ENCODE measurements at places on chromosomes 1 and 21.

GRCh38 chr1:210582205-210582970 lies 253.7 kb downstream of the HHAT start:
- no peak for DNase-seq

DNA sequence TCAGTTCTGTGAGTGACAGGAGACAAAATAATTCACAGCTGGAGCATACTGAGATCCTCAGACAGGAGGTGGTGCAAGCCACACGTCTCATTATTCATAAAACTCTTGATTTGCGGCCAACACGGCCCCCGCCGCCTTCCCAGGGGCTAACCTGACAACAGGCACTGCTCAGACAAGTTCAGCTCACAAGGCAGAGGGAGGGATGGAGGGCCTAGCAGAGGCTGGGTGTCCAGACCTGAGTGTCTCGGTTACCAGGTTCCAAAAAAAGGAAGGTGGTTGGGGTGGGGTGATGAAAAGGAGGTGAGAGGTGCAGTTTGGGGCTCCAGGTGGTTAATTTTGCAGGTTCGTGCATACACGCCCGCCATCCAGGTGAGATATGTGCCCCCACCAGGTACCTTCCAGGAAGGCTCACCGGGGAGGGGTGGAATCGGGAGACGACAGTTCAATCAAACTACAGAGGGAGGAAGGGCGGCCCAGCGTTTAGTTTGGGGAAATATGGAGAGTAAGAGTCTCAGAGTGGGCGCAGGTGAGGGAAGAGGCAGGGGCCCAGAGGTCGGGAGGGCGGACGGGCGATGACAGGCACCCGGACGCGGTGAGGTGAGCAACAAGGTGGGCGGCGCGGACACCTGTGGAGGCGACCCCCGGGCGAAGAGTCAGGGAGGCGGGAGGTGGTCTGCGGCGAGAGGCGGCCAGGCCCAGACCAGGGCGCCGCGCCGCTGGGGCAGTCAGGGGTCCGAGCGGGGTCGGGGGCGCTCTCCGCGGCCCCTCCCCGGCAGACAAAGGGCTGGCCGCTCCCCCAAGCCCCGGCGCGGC lies 629 bp downstream of the CTNNBIP1 start:
- DNase-seq: peak; percentile 30

DNA sequence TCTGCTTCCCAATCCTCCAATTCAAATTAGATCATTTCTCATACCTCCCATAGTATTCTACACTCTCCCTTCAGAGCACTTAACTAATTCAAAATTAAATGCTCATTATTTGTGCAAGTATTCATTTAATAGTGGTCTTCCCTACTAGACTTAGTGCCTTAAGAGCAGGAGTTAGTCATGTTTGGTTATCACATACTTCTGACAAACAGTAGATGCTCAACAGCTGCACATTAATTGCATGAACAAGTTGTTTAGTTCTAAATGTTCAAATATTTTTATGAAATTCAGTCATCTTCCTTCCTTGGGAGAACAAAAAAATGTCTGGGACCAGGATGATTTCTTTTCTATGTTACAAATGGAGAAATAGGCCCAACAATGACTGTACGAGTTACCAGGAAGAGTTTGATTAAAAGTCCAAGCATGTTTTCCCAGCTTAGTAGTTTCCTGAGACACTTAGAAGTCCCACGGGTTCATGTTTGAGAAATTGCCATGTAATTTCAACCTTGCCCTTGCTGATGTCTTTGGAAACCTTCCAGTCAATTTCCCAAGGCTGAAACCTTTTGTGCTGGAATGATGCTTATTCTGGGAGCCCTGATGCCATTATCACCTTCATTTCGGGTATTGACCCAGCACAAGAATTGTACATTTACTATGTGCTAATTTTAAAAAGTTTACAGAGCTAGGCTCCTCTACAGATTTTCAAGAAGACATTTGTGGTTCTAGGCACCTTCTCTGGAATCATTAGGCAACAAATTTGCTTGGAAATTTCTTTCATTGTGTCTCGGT lies 437.9 kb upstream of the PLXNA2 start:
- DNase-seq: no peak

- no peak for DNase-seq
These were observed 13.0 kb upstream of the ST6GALNAC5 start for GRCh38 chr1:76854255-76854654.

- peak; percentile 63 for DNase-seq
These were observed 30.3 kb downstream of the PTPRC start for GRCh38 chr1:198669023-198669698.

- DNase-seq: no peak
These were observed 66.3 kb upstream of the LRRC8D start for GRCh38 chr1:89754518-89754917.

DNA sequence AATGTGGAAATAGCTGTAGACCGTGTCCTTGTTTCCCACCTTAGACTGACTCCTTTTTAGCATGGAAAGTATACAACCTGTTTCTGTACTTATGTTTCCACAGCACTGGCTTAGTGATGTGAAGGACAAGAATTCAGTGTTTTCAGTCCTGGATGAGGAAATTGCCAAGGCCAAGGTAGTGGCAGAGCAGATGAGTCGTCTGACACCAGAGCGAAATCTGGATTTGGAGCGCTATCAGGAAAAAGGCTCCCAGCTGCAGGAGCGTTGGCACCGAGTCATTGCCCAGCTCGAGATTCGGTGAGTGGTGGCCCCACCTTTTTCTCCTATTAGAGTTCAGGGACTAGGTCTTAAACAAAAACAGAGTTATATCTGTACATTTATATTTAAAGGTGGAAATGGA lies 112.6 kb downstream of the MACF1 start:
- no peak for DNase-seq

DNA sequence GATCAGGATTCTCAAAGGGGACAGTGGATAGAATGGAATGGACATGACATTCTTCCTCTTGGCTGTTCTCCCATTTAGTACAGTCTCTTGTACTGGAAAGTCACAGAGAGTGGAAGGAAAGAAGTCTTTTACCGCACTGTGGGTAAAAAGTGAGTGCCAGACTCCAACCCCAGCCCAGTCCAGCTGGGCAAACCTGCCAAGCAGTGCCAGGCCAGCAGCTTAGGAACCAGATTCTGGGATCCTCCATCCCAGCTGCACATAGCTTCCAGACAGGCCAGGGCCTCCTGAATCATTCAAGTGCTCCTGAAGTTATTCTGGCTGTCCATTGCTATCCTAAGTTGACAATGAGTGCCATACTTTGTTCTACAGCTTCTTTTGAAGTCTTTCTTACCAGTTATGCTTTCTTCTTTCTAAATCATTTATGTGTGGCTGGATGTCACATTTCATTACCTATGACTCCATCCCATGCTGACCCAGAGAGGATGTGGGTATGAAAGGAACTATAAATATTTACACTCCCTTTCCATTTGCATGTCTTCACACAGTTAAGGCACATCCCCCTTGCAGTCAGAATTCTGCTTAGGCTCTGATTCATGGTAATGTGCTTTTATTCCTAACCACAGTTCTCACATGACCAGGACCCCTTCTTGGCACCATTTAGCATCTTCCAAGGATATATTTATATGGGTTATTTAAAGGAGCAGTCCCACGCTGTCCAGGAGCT lies 88.9 kb downstream of the AK5 start:
- DNase-seq: no peak

- no peak for DNase-seq
These were observed 45.6 kb upstream of the FASLG start for GRCh38 chr1:172613294-172613693.

- peak; percentile 39 for DNase-seq
These were observed 54.9 kb downstream of the KLHDC7A start for GRCh38 chr1:18535391-18536210.

- DNase-seq: no peak
These were observed 9.4 kb downstream of the ST3GAL3 start for GRCh38 chr1:43716559-43717281.

GRCh38 chr1:32753532-32754316 lies 51.2 kb upstream of the SYNC start:
- DNase-seq: peak; percentile 89

DNA sequence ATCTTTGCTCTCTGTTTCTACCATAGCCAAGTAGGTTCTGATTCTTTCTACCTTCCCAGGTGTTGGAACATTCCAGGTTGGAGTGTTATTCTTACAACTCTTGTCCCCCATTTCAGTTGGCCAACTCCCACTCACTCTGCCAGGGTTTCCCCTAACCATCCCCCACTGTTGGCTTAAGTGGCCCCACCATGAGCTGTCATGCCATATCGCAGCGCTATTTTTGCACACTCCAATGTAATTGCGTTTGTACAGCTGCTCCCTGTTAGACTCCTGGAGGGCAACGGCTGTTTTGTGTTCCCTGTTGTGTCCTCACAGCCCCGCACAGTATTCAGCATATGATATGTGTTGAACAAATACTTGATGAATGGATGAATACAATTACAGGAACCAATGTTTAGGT lies 117.7 kb upstream of the ETS2 start:
- no peak for DNase-seq

DNA sequence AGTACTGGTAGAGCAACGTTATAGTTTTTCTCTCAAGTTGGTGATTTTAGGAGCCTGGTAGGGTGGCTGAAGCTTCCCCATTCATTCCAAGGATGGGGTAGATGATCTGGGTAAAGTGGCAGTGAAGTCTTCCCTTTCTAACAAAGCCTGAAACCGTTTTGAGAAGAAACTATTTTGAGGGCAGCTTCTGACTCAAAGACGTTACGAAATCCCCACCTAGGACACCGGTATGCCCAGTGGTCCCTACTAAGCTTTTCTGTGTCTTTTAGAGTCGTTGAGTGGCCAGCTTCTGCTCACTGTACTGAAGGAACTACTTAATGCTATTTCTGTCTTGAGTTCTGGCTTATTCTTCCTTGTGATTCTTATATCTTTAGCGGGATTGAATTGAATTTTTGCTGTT lies 1.4 kb downstream of the WDTC1 start:
- DNase-seq: no peak

GRCh38 chr1:161801955-161802354 lies 35.8 kb downstream of the ATF6 start:
- DNase-seq: no peak

DNA sequence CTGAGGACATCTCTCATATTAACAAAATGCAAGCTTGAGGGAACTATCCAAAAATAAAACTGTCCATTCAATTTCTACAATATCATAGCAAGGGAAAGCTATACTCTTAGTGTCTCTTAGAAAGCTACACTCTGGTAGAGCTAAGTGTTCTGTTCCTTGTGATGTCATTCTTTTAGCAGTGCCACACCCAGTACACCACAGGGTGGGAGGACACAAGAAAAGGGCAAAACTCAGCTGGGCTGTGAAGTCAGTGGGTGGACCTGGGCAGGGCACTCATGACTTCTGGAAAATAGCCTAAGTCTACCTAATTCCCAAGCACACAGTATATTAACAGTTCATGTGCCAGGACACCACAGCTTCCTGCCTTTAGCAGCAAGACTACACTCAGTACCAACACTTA lies 42.2 kb upstream of the TNFSF4 start:
- no peak for DNase-seq

GRCh38 chr21:34688145-34688544 lies 19.4 kb downstream of the CLIC6 start:
- DNase-seq: no peak

- no peak for DNase-seq
These were observed 208.1 kb downstream of the PRDM2 start for GRCh38 chr1:13908128-13908527.

DNA sequence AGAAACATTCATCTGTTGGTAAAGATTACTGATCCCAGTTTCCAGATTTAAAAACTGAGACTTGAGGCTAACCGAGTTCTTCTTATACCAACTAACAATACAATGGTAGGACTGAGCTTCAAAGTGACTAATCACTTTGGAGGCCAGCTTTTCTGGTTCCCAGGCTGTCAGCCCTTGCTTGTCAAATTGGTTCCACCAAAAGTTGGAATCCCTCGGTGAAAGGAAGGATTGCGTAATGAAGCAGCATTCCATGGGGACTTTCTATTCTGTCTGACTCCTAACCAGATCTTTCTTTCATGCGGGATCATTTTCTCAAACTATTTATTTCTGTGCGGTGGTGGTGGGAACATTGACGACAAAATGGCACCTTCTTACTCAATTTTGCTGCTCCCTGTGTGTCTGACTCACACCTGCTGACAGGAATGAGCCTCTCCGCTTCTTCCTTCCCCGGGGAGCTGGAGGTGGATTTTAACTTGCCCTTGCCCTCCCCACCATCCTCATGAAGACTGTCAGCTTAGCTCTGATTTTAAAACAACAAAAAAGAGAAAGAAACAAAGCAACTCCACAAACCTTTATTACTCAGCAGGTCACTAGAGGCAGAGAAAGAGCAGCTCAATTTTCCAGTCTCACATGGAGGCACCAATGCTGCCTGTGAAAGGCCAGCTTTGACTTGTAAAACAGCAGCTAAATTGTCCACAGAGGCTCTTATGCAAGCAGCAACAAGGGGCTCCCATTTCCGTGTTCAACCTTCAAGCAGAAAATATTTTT lies 32.9 kb upstream of the RASAL2 start:
- peak; percentile 91 for DNase-seq

GRCh38 chr21:39661121-39661520 lies 48.4 kb downstream of the B3GALT5 start:
- DNase-seq: no peak

GRCh38 chr1:84347932-84348555 lies 46.5 kb downstream of the SAMD13 start:
- no peak for DNase-seq

- DNase-seq: no peak
These were observed 27.5 kb upstream of the COL9A2 start for GRCh38 chr1:40344597-40344996.

DNA sequence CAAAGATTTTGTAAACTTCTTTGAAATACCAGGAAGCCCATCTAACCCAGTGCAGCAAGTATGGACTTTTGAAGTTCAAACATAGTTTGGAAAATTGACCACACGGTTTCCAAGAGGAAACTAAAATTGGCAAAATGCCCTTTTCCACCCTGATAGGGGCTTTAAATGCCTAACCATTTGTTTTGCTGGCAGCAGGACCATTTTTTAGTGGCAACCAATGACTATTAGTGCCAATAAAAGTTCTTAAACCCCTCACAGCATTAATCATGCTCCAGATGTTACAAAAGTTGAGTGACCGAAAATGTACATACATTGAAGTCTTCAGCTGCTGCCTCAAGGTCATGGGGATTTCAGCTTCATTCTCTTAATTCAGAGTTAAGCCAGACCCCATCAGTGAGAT lies 46.4 kb upstream of the ENAH start:
- no peak for DNase-seq

- no peak for DNase-seq
These were observed 41.5 kb upstream of the SDC3 start for GRCh38 chr1:30950053-30950452.

All from PC-9 (cell line).